Activated CD4-positive, alpha-beta memory T cell treated with anti-CD3 and anti-CD28 coated beads, Interleukin-2, amount 10 ng/mL, durations not matched to agents 7 days and 5 days (primary cell): ENCODE measurements at places on chromosomes 12 and 14. TPM values are rescaled to one million over a fixed set of nuclear protein-coding genes. Genes with fewer than 3 reads are reported as not detected.

The GZMH gene
- total RNA-seq, result 11.0 TPM

The ART4 gene
- not detected for total RNA-seq

The ARHGDIB gene
- total RNA-seq, result 1,463 TPM

DNA sequence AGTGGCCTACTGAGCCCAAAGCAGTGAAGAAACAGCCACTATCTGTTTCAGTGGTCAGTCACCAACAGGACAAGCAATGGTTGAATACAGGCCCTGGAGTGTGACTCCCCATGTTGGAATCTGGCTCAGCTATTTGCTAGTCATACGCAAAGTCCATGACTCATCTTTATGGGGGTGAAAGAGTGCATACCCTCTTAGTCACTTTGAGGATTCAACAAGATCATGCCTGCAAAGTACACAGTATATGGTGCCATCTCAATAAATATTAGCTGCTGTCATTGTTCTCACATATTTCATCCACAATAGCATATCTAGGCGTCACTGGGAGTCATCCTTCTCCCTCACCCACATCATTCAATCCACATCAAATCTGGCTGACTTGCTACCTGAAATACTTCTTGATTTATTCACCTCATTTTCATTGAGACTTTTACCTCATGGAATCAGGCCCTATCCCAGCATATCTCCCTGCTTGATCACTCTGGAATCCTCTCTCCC lies 26.4 kb upstream of the STAB2 start:
- DNase-seq, result no peak
- no peaks in the 10 kb centered on the region for H3K36me3 ChIP-seq
- H3K27ac ChIP-seq, result no peak overlapping the region

DNA sequence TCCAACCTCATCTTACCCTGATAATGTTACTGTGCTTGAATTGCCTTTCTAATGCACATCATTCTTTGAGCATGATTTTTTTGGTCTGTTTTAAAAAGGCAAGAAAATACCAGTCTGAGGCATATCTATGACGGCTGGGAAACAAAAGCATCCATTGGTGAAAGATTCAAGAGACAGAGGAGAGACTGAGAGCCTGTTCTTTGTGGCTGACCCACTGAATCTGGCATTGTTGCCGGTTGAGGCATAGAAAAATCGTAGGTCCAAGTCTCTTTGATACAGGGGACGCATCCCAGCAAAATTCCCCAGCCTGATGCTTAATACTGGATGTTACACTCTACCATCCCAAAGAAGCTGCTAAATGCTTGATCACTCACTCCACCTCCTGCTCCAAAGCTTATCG lies 2.9 kb upstream of the KLHL42 start:
- H3K27me3 ChIP-seq, result peaks cover 20% of the 10 kb centered on the region
- H3K27ac ChIP-seq, result no peak overlapping the region
- no peaks in the 10 kb centered on the region for H3K36me3 ChIP-seq
- H3K4me3 ChIP-seq, result no peak overlapping the region
- no peak for DNase-seq
